ENCODE measurements at places on chromosomes 12 and 14. TPM values are rescaled to one million over a fixed set of nuclear protein-coding genes. Genes with fewer than 3 reads are reported as not detected.
A peak's percentile ranks its signal among the peaks of the same experiment; 100 is the strongest.

Gene WBP11
- 29.8 TPM for total RNA-seq

Gene GLI1
- 1.7 TPM for total RNA-seq

Gene FSCB
- not detected for total RNA-seq

Gene GPRC5D
- not detected for total RNA-seq

Gene STK38L
- total RNA-seq, result 25.3 TPM

- no peak overlapping the region for H3K4me3 ChIP-seq
- no peak for DNase-seq
- H3K27ac ChIP-seq, result no peak overlapping the region
- H3K36me3 ChIP-seq, result peaks cover 9% of the 10 kb centered on the region
- H3K4me1 ChIP-seq, result no peaks in the 10 kb centered on the region
Measured at GRCh38 chr12:113292091-113292490, 42.8 kb downstream of the SLC8B1 start.

- H3K4me1 ChIP-seq, result no peaks in the 10 kb centered on the region
- DNase-seq, result no peak
- no peaks in the 10 kb centered on the region for H3K27me3 ChIP-seq
- H3K36me3 ChIP-seq, result no peaks in the 10 kb centered on the region
- H3K27ac ChIP-seq, result no peak within 1 kb of the TSS
- peak within 1 kb of the TSS; percentile 20 for H3K4me3 ChIP-seq
Measured at GRCh38 chr12:102917026-102917787, at the start of gene PAH. Gene PAH, minus strand, starts transcription at chr12:102917244. Its CDS starts 114 bp downstream, at chr12:102917130.

GRCh38 chr14:85413836-85414526 is 116.0 kb upstream of the FLRT2 start:
- no peaks in the 10 kb centered on the region for H3K27me3 ChIP-seq
- H3K36me3 ChIP-seq, result no peaks in the 10 kb centered on the region
- DNase-seq, result no peak

DNA sequence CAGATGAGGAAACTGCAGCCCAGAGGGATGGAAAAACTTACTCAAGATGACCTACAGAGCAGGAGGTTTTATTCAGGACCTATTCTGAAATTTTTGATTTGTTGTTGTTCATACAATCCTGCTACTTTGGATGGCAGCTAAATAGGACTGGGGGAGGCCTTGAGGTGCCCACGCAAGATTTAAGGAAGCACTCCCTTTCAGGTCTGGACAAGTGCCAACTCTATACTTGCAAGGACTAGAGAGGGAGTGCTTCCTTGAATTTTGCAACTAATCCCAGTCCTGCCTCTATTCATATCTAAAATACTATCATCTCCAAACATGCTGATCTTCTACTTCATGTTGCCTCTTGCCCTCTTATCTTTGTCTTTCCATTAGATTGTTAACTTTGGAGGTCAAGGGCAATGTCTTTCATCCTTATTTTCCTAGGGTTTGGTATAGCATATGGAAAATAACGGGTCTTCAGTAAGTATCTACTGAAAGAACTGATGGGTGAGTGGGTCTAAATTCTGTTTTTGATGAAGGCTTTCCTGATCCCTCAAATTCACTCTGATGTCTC is 28.6 kb upstream of the PPM1H start:
- no peak overlapping the region for H3K4me3 ChIP-seq
- no peaks in the 10 kb centered on the region for H3K27me3 ChIP-seq
- no peak for DNase-seq
- peaks cover 12% of the 10 kb centered on the region for H3K4me1 ChIP-seq
- no peaks in the 10 kb centered on the region for H3K36me3 ChIP-seq
- H3K27ac ChIP-seq, result no peak overlapping the region

GRCh38 chr14:46747001-46747652 is 95.5 kb upstream of the RPL10L start:
- H3K4me1 ChIP-seq, result no peaks in the 10 kb centered on the region
- no peak overlapping the region for H3K4me3 ChIP-seq
- no peaks in the 10 kb centered on the region for H3K36me3 ChIP-seq
- no peak for DNase-seq

Measured in prostate gland (tissue), 2 donors.